ENCODE measurements at places on chromosomes 7 and 10.

GRCh38 chr7:55171157-55171556 is 152.3 kb downstream of the EGFR start:
- no peak for DNase-seq

DNA sequence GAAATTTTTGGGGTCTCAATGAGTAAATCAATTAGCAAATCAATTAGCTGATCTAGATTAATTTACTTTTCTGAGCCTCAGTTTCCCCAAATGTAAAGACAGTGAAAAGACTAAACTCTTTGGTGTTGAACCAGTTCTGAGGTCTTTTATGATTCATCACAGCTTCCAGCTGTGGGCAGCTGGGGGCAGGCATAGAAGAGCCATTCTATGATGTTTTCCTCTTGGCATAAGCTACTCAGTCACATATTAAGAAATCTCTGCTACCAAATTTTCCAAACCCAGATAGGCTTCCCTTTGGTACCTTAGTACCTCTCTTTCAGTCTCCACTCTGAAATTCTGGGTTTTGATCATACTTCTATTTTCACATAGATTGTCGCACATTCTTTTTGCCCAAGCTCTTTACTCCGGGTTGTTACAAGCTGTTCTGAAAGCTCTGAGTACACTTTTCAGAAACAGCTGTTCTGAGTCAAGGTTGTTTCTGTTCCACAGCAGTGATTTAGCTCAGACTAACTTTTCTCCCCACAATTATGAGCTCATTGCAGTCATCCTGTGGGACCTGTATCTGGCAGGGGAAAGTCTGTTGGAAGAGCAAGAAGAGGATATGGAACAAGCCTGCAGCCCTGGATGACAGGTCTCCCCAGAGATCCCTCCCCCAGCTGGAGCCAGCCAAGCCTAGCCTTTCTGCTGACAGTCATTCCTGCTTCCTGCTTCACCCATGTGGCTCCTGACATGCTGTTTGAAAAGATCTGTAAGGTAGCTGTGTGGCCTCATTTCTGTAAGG is 599.6 kb upstream of the GHITM start:
- DNase-seq: no peak

GRCh38 chr7:100446040-100446439 is 9.7 kb upstream of the PPP1R35 start:
- no peak for DNase-seq

GRCh38 chr10:130202984-130203621 is 66.9 kb downstream of the GLRX3 start:
- DNase-seq: peak; percentile 0

DNA sequence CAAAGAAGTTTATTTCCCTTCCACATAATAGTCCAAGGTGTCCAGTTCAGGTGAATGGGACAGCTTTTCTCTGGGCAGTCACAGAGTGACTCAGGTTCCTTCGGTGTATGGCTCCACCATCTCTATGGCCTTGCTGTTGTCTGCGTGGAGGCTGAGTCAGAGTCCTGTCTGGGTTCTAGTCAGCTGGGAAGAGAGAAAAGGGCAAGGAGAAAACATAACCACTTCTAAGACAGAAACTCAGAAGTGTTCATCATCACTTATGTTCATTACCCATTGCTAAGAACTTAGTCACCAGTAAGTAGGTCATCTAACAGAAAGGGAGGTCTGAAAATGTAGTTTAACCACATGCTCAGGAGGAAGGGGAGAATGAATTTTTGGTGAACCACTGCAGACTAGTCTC is 32.4 kb upstream of the CCDC7 start:
- DNase-seq: no peak

DNA sequence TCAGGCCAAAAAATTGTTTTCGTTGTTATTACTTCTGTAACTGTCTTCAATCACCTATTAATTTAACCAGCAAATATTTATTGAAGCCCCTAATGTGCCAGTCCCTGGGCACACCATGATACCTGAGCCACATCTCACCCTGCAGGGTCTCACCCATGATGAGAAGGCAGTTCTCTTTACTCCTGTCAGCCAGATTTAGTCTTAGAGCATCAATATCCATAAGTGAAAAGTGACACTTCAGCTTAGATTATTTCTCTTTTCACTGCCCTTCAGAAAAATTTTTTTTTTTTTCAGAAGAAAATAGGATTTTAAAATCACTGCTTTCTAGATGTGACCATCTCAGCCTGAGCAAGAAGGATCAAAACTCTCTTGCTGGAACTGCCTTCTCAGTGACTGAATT is 258.6 kb upstream of the NFE2L3 start:
- no peak for DNase-seq

GRCh38 chr7:40758590-40758989 is 623.8 kb downstream of the SUGCT start:
- no peak for DNase-seq

DNA sequence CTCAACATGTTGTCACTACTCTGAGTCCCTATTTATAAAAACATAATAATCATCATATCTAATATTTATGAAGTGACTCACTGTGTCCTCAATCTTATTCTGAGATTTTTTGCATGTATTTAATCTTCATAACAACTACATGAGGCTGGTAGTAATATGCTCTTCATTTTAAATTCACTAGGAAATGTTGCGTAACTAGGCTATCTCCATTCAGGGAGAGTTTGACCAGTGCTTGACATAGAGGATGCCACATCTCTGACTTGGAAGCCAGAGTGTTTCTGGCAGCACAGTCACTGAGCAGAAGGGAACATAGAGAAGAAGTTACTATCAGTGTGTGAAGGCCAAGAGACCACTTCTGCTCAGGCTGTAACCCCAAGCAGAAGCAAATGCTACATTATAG is 88.9 kb downstream of the FAM13C start:
- DNase-seq: no peak

- DNase-seq: no peak
These were observed 251.0 kb upstream of the TAC1 start for GRCh38 chr7:97480772-97481390.

DNA sequence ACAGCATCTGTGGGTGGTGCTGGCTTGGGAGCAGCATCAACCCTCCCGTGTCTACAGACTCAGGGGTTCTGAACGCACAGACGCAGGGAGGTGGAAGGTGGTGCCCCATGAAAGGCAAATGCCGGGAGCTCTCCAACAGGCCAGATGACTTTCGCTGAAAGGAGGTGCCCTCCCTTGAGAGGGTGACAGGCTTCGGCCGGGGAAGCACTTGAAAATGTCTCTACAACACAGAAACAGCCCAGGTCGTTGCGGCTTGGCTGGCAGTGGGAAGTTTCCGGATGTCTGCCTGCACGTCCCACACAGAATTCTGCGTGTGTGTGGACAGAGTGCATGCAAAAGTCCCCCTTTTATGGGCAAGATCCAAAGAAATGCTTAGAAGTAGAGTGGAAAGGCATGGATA is 239.6 kb downstream of the SKAP2 start:
- no peak for DNase-seq

DNA sequence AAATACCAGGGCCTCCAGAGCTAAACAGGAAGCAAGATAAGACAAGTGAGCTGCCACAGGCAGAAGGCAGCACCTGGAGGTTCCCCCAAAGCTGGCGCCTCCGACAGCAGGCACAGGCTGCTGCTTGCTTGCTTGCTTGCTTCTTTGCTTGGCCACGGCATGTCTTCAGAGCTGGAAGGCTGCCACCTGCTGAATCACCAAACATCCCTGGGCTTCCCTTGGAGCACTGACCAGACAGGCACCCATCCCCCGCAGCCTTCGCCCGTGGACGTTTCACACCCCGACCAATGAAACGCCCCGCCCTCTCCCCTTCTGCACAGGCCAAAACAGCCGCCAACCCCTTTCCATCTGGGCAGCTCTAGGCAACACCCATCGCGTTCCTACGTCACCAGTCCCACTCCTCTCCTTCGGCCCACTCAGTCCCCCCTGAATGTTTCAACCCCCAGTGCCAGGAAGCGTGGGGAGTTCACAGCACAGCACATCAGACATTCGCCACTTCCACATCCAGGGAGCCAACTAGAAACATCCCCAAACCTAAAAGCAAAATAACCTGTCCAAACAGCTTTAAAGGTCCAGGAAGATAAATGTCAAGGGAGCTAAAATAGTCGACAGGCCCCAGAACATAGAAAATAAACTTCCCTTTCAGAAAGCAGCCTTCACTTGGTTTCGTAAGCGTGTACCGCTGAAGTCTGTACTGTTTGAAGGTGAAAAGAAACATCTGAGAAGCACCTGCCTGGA is 1.6 kb downstream of the SGMS1 start:
- DNase-seq: no peak

DNA sequence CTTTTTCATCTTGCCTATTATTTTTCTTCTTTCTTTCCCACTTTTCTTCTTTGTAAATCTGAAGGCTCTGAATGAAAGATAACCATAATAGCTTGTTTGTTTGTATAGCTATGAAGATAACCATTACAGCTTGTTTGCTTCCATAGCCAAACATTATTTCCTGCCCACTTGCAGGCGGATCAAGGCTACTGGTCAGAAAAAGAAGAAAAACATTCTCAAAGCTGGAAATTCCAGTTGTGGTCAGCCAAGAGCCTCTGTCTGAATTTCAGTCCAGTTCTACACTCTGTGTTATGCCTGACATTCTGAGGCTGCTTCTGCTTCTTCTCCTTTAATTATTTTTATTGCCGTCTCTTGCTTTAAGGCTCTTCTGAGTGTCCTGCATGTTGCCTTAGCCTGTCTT is 48.9 kb downstream of the TMEM178B start:
- no peak for DNase-seq

DNA sequence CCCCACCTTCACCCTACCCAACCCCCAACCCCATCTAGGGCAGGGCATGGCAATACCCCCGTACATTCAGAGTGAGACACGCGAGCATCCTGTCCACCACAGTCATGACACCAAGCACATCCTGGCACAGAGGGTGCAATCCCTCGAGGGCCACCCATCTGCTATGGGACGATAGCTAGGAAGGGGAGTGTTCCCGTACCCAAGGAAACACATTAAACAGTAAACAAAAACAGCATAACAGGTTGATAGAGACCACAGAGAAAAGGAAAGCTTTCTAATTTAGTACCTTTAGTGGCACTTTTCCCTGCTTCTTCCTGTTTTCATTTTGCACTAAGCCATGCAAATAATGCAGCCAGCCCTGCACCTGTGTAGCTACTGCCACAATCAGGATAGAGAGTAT is 2.3 kb upstream of the SMKR1 start:
- DNase-seq: no peak

GRCh38 chr7:108570146-108570755 is 577 bp downstream of the DNAJB9 start:
- DNase-seq: peak; percentile 51

GRCh38 chr7:92909686-92910475 is 73.5 kb upstream of the CDK6 start:
- no peak for DNase-seq

- DNase-seq: no peak
These were observed 27.5 kb downstream of the OSBPL3 start for GRCh38 chr7:24952464-24952863.

GRCh38 chr7:154836021-154836448 is 166.9 kb downstream of the PAXIP1 start:
- no peak for DNase-seq

- DNase-seq: no peak
These were observed 36.7 kb upstream of the ABLIM1 start for GRCh38 chr10:114694752-114695151.

DNA sequence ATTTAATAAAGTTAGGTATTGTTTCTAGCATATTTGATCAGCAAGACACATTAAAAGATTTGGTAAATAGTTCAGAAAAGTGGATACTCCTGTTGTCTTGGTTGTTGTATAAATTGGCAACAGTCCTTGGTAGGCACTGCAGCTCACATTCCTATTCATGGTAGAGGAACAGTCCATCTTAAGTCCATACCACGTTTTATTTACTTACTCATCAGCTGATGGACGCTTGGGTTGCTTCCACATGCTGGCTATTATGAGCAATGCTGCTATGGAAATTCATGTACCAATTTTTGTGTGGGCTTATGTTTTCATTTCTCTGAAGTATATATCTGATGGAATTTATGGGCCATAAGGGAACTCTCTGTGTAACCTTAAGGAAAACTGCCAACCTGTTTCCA is 43.3 kb downstream of the C10orf120 start:
- no peak for DNase-seq

- no peak for DNase-seq
These were observed 263.8 kb downstream of the ARHGAP12 start for GRCh38 chr10:31664803-31665202.

GRCh38 chr7:70693321-70693685 is 438.6 kb upstream of the GALNT17 start:
- DNase-seq: no peak

GRCh38 chr10:128914681-128915080 is 552.4 kb upstream of the MGMT start:
- no peak for DNase-seq

- DNase-seq: no peak
These were observed 57.1 kb upstream of the KMT2E start for GRCh38 chr7:104956753-104957450.

- DNase-seq: no peak
These were observed 376.9 kb downstream of the CALN1 start for GRCh38 chr7:72035266-72035665.

- no peak for DNase-seq
These were observed 146.4 kb downstream of the ANLN start for GRCh38 chr7:36535866-36536664.

DNA sequence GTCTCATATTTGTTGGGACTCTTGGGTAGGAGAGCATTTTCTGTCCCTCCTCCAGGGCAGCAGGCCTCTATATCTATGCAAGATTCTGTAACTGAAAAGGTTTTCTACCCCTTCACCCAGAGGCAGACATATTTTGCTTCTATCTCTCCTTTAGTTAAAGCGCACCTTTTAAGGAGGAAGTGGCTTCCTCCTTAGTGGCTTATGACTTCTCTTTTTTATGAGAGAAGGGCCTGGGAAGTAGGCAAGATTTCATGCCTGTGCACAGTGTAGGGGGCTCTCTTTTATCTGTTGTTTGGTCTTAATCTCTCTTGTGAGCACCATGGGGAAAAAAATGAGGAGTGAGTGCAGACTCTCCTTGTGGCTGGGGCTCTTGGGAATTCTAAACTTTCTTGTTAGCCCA is 122.1 kb downstream of the LRMDA start:
- DNase-seq: no peak

DNA sequence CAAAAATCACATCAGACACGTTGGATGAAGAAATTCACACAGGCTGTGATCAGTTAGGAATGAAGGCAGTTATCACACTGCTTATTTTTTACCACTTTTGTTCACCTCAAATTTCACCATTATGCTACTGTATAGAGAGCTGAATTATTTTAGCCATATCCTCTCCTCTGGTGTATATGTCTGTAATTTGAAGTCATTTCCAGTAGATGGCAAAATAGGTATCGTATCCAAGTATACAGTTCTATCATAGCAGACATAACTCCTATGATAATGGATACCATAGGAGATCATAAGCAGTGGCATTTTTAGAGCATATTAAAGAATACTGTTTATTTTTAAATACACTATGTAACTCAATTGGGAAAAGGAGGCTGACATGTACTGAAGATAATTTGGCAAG is 909.7 kb downstream of the DNAJB9 start:
- DNase-seq: no peak
